ENCODE measurements at places on chromosomes 4 and X.

DNA sequence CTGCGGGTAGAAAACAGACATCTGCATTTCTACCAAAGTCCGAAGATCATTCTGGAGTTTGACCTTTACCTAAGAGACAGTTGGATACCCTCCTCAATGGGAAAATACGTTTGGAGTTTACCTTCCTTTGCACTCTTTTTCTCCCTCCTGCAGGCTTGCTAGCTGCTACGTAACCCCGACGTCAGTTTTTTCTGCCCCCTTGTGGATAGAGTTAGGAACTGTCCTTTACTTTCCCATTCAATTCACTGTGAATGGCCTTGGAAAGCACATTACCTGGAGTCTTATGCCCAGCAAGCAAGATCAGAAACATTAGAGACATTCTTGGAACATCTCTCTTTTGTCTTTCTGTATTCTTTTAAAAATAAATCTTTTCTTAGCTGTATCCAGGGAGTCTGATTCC is 250.7 kb downstream of the NAP1L3 start:
- DNase-seq, result no peak

DNA sequence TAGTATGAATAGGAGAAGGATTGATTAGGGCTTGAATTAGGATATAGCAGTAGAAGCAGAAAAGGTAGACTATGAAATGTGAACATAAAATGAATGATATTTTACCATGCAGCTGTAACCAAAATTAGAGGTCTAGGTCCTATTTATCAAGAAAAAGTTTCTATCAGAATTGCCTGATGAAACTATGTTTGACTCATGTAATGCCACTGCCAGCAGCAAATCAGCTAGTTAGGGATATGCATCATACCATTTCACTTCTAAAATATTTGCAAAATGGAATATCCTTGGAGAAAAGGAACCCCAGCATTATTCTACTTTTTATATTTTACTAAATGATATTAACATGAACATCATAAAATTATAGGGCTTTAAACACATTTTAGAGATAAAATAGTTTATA is 188.4 kb downstream of the WDFY3 start:
- no peak for DNase-seq

- DNase-seq, result no peak
These were observed 53.8 kb downstream of the SEPTIN11 start for GRCh38 chr4:77003400-77003799.

DNA sequence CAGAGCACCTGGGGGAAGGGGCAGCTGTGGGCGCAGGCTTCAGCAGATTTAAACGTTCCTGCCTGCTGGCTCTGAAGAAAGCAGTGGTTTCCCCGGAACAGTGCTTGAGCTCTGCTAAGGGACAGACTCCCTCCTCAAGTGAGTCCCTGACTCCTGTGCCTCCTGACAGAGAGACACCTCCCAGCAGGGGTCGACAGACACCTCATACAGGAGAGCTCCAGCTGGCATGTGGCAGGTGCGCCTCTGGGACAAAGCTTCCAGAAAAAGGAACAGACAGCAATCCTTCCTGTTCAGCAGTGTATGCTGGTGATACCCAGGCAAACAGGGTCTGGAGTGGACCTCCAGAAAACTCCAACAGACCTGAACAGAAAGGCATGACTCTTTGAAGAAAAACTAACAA is 68.1 kb downstream of the ZC4H2 start:
- no peak for DNase-seq

DNA sequence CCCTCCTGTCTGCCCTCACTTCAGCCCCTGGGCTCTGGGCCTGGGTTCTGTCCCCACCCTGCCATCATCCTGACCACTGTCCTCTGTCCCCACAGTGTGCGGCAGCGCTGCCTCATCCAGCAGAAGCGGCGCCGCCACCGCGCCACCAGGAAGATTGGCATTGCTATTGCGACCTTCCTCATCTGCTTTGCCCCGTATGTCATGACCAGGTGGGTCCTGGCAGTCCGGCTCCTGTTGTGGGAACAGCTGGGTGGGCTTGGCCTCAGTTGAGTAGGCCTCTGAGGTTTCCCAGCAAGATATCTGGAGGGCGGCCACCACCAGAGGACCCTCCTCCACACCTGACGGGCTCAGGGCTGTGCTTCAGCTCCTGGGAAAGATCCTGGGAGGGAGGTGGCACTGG is 2.2 kb downstream of the GPR78 start:
- no peak for DNase-seq

- no peak for DNase-seq
These were observed 57.0 kb downstream of the CEP44 start for GRCh38 chr4:174340714-174341113.

DNA sequence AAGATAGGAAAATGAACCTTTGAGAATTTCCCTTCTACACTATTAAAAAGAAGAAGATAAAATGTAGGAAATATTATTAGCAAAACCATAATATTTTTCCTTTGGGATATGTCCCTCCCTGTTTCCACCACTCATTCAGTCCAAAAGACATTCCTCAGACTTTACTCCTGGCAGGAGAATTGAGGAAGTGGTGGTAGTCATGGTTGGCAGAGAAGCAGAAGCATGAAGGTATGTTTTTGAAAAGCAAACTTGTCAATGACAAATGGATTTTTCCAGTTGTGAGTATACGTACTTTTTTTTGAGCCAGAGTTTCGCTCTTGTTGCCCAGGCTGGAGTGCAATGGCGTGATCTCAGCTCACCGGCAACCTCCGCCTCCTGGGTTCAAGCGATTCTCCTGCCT is 13.7 kb downstream of the STAG2 start:
- no peak for DNase-seq

DNA sequence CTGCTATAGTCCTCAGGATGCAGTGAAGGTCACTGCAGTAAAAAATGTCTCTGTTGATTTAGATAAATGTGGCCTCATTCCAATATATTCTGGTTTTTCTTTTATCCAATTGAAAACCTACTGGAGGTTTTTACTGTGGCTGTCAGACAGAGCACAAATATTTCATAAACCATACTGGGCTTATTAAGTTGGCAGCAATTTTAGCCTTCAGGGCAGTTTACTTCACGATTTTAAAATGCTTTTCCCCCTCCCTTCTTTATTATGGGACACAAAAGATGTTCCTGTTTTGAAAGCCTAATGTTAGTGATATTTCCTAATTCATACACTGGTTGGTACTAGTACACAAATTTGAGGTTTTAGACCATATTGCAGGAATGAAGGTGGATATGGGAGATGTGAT is 939.4 kb downstream of the C4orf33 start:
- no peak for DNase-seq

- no peak for DNase-seq
These were observed 30.8 kb downstream of the DAPP1 start for GRCh38 chr4:99847362-99847976.

DNA sequence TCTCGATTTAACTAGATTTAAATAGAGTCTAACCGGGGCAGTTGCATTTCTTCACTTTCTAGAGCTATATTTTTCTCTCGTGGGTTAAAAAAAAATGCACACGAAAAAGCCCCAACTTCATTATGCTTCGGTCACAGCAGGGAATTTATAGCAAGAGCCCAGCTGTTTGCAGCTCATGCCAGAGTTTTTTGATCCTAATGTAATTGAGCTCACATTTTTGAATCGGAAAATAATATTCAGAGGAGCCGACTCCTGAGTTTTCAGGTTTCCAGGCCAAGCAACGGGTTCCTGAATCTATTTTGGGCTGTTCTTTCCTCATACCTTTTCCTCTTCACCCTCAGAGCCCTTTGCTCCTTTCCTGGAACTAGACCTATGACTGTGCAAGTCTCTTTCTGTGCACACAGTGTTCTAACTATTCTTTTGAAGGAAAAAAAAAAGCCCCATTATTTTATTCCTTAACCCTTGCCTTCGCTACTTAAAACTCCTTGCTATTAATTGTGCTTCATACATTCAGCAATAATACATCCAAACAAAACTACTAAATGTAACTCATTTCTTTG is 27.5 kb upstream of the ESX1 start:
- DNase-seq, result no peak

- no peak for DNase-seq
These were observed 572.0 kb downstream of the INPP4B start for GRCh38 chr4:142274137-142274536.

GRCh38 chr4:150501009-150501727 is 80.8 kb upstream of the MAB21L2 start:
- DNase-seq, result no peak
